ENCODE measurements at places on chromosomes 7 and 10. TPM values are rescaled to one million over a fixed set of nuclear protein-coding genes. Genes with fewer than 3 reads are reported as not detected.

The STEAP1B gene
- 11.4 TPM for total RNA-seq

The ZNF273 gene
- 2.7 TPM for total RNA-seq

The ELFN1 gene
- total RNA-seq = 36.8 TPM

The ADCYAP1R1 gene
- total RNA-seq = not detected

The LEP gene
- 4.1 TPM for total RNA-seq

The TACC2 gene
- 7.0 TPM for total RNA-seq

The LRRD1 gene
- total RNA-seq = not detected

The HTRA1 gene
- 428 TPM for total RNA-seq

The TMEM196 gene
- not detected for total RNA-seq

The GHITM gene
- total RNA-seq = 129 TPM

The MSMB gene
- total RNA-seq = not detected

The VWA2 gene
- total RNA-seq = 0.16 TPM

The SEMA3E gene
- 0.49 TPM for total RNA-seq

The CYTH3 gene
- 70.3 TPM for total RNA-seq

The HHEX gene
- total RNA-seq = 1.3 TPM

The DMBT1 gene
- 0.12 TPM for total RNA-seq

The SLC39A12 gene
- total RNA-seq = not detected

The CH25H gene
- 83.4 TPM for total RNA-seq

The SPDYE1 gene
- total RNA-seq = not detected

The ATG9B gene
- total RNA-seq = 0.16 TPM

The HACD1 gene
- total RNA-seq = 43.2 TPM

The ERVW-1 gene
- not detected for total RNA-seq

Measured in hair follicle dermal papilla cell (primary cell).